Endodermal cell (in vitro differentiated cells): ENCODE measurements at places on chromosomes 1 and 21. TPM values are rescaled to one million over a fixed set of nuclear protein-coding genes. Genes with fewer than 3 reads are reported as not detected.

The PLA2G2C gene
- total RNA-seq: not detected in 2 replicates

DNA sequence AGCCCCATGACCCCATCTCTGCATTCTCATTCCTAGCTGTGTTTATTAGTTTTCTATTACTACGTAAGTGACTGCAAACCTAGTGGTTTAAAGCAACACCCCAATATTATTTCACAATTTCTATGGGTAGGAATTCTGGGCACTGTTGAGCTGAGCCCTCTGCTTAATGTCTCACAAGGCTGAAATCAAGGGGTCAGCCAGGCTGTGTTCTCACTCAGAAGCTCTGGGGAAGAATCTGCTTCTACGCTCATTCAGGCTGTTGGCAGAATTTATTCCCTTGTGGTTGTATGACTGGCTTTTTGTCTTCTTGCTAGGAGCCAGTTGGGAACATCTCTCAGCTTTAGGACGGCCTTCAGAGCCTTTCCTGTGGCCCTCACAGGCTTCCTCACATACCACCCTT is 181.0 kb downstream of the GIPC2 start:
- DNase-seq: no peak
- H3K27ac ChIP-seq: no peak overlapping the region
- peaks cover 10% of the 10 kb centered on the region for H3K4me1 ChIP-seq
- H3K27me3 ChIP-seq: peaks cover 85% of the 10 kb centered on the region
- H3K4me3 ChIP-seq: no peak overlapping the region
- no peaks in the 10 kb centered on the region for H3K36me3 ChIP-seq

The CLDN14 gene
- total RNA-seq: not detected in 2 replicates

DNA sequence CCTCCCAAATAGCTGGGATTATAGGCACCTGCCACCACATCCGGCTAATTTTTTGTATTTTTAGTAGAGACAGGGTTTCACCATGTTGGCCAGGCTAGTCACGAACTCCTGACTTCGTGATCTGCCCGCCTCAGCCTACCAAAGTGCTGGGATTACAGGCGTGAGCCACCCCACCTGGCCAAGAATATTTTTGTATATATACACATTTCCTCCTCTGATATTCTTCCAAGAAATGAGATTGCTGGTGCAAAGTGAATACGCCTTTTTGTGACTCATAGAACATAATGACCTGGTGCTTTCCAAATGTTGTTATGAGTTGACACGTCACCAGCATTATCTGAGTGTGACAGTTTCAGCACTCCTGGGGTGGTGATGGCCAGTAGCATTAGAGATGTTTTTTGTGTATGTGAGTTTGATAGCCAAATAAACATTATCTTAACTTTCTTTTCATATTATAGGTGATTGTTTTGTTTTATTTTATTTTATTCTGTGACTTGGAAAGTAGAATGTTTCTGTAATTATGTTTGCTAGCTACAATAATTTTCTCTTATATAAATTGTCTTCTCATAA is 54.9 kb downstream of the KCNK1 start:
- H3K4me3 ChIP-seq: no peak overlapping the region
- H3K4me1 ChIP-seq: no peaks in the 10 kb centered on the region
- DNase-seq: no peak
- peaks cover 74% of the 10 kb centered on the region for H3K36me3 ChIP-seq

The UQCRH gene
- 300 to 400 TPM (median 346 TPM) in 3 replicates for total RNA-seq

The ISG15 gene
- total RNA-seq: 42.7 to 61.5 TPM (median 48.4 TPM) in 3 replicates
